ENCODE measurements at places on chromosomes 2 and 18.

DNA sequence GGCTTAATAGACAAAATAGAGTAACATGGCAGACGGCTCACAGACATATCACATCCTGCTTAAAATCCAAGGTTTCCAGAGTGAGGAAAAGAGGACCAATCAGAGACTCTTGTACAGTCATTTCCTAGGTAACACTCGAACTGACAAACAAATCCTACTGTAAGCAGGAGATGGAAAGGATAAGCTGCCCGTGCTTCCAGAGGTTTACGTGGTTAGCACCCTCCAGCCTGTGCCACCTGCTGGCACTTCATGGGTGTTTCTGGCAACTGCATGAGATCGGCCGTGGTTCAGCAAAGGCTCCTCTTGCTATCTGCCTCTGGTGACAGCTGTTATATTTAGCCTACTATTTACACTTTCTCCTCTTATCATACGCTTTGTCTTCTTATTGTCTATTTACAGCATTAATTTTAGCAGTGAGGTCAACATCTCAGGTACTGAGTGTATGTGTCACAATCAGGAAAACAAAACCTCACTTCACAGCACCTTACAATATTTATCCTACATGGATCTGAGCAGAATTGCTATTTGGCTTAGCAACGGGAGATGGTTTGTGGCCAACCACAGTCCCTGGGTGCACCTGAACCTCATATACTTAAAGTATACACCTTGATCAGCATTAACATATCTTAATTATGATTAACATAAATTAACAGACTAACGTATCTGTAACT is 226.9 kb downstream of the TMEM163 start:
- DNase-seq = no peak

DNA sequence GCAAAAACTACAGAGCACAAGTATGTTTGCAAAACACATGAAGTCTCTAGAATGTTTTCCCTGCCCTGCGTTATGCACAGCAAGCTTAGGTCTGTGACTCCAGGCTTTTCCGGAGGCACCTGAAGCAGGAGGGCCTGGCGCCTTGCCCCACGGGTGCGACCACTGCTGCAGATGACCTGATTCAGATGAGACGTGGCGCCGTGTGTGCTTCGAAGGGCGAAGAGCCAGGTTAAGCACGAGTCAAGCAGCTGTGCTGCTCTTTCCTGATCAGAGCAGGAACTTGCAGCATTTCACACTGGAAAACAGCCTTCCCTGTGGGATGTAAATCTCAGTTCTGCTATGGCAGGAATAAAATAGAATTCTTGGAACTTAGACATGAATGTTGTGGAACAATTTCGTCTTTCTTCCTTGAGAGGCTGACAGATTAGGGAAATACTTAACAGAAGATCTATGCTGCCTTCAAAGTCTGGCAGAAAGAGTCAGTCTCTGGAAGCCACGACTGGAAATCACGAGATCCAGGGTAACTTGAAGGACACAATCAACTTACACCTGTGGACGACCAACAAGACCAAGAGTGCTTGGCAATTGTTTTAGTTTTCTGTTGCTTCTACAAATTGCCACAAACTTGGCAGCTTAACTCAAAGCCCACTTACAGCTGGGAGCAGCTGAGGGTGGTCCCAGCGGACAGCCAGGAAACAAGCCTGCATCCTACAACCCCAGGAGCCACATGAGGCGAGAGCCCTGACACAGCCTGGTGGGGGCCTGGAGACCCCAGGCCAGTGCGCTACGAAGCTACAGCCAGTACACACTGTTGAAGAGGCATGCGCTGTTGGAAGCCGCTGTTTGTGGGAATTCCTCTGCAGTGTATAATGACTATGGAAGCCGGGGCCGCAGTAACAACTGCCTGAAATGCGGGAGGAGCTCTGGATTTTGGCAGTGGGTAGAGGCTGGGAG is 42.9 kb downstream of the EIPR1 start:
- no peak for DNase-seq

GRCh38 chr18:54480616-54481015 is 110.4 kb upstream of the DYNAP start:
- no peak for DNase-seq

GRCh38 chr2:168626647-168627046 is 170.6 kb downstream of the CERS6 start:
- DNase-seq = no peak
